ENCODE measurements at places on chromosomes 3 and 15.

DNA sequence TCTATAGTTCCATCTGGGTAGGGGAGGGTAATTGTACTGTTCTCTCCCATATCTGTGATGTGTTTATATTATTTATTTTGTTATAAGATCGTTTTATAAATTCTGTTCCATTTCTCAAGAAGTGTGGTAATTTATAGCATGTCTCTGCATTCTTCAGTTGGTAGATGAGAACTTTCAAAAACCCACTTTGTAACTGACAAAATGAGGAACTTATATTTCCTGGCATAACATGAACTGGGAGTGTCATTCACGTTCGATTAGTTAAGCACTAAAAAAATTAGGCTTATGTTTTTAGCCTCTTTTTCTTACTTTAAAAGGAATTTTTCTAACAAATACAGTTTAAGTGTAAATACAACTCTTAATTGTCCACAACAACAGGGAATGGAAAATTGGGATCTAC is 230.8 kb downstream of the CGGBP1 start:
- DNase-seq: no peak

GRCh38 chr15:55402707-55403106 is 5.5 kb downstream of the CCPG1 start:
- DNase-seq: no peak

DNA sequence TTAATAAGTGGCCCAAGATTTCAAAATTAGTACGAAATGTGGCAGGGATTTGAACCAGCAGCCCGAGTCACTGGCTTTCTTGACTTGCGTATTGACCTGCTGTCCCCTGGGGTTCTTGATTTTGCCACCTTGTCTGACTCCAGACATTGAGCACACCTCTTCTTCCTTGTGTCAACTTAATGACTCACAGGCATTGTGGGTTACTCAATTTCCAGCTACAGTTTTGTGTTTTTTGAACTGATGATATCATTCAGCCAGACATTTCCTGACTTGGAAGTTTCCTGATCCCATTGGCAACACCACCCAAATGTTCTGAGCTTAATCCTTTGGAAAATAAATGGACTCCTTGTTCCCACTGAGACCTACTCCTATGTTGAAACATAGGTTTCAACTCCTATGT is 64.2 kb downstream of the MOBP start:
- DNase-seq: peak; percentile 70

GRCh38 chr15:85482894-85483293 is 102.5 kb downstream of the AKAP13 start:
- peak; percentile 70 for DNase-seq

- DNase-seq: no peak
These were observed 427.1 kb upstream of the DPH6 start for GRCh38 chr15:35973029-35973428.

GRCh38 chr3:175898194-175898593 is 1039.1 kb downstream of the NAALADL2 start:
- DNase-seq: no peak

GRCh38 chr15:56890038-56890437 is 28.4 kb upstream of the TCF12 start:
- DNase-seq: no peak

- DNase-seq: no peak
These were observed 267.8 kb downstream of the RAP2B start for GRCh38 chr3:153429821-153430220.

GRCh38 chr3:167467848-167468611 is 5.8 kb downstream of the SERPINI2 start:
- no peak for DNase-seq

GRCh38 chr3:185724251-185724650 is 100.6 kb downstream of the IGF2BP2 start:
- no peak for DNase-seq

- no peak for DNase-seq
These were observed 367.2 kb upstream of the AGTR1 start for GRCh38 chr3:148330542-148330941.

GRCh38 chr3:64122476-64122875 is 99.2 kb upstream of the PSMD6 start:
- no peak for DNase-seq

GRCh38 chr15:92277776-92278175 is 115.9 kb upstream of the ST8SIA2 start:
- DNase-seq: no peak

GRCh38 chr3:48747015-48747615 is 30.1 kb upstream of the IP6K2 start:
- DNase-seq: no peak

GRCh38 chr3:152159328-152159727 is 109.4 kb upstream of the MBNL1 start:
- DNase-seq: peak; percentile 79

GRCh38 chr3:188926111-188926510 is 245.7 kb upstream of the TPRG1 start:
- DNase-seq: no peak

GRCh38 chr3:38509732-38510131 is 13.6 kb downstream of the EXOG start:
- no peak for DNase-seq

- DNase-seq: no peak
These were observed 1.7 kb downstream of the PAK2 start for GRCh38 chr3:196741249-196741889.

DNA sequence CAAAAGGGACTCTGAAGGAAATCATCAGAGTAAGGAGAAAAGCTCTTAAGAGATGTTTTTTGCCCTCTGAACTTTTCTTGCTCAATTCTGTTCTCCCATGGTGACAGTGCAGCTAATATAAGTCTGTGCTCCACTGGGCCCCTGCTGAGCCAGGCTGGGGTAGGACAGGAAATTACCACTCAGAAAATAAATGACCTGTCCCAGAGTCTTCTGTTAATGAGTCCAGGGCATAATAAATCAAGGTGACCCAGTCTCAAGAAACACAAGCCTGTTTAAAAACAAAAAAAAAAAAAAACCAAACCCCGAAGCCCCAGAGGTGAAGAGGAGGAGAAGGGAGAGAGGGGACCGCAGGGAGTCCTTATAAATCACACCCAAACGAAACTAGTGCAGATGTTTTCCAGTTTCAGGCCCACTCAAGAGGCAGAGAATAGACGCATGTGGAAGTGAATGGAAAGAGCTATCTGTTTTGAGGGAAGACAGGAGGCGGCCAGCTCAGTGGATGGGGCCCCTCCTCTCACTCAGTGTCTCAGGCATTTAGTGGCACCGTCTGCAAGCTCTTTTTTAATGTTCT is 59.8 kb upstream of the BOC start:
- DNase-seq: peak; percentile 30

GRCh38 chr15:68377766-68378165 is 54.2 kb downstream of the ITGA11 start:
- DNase-seq: no peak

GRCh38 chr3:32963871-32964270 is 12.4 kb downstream of the CCR4 start:
- DNase-seq: no peak

DNA sequence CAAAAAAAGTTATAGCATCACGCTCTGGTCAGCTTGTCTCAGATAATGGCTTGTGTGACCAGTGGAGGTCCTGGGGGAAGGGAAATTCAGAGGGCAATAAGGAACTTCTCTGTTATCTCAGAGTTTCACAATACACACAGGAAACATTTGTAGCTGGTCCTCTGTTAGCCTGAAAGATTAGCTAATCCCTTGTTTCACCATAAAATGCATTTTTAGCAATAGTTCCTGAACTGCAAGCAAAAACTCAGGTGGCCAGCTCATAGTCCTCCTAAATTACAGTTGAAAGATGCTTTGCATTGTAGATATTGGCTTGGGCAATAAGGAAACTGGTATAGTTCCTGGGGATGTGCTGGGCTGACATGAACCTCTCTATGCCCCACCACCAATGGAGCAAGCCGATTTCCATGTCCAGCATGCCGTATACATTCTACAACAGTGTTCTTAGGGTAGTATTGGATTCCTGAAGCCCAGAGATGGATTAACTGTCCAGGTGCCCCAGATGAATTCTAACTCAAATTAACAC is 141.5 kb upstream of the TBL1XR1 start:
- DNase-seq: peak; percentile 62

DNA sequence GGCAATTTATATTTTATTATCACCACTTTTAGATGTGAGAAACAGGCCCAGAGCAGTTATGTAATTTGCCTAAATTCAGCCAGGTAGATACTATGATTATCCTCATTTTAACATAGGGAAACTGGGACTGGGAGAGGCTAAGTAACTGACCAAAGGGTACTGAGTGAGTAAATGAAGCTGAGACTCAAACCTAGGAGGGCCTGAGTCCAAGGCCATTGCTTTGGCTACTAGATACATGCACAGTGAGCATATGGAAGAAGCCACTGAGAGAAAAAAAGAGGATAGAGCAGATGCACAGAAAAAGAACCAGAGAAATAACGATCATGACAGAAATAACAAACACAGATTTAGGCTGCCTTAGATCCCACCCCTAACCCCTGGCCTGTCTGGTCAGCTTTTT is 33.6 kb downstream of the USF3 start:
- no peak for DNase-seq

GRCh38 chr3:12679468-12679867 is 15.6 kb upstream of the RAF1 start:
- peak; percentile 87 for DNase-seq

- DNase-seq: no peak
These were observed 200.7 kb downstream of the TLE3 start for GRCh38 chr15:69897061-69897460.

- peak; percentile 97 for DNase-seq
These were observed 13.3 kb upstream of the THUMPD3 start for GRCh38 chr3:9349321-9350117.

DNA sequence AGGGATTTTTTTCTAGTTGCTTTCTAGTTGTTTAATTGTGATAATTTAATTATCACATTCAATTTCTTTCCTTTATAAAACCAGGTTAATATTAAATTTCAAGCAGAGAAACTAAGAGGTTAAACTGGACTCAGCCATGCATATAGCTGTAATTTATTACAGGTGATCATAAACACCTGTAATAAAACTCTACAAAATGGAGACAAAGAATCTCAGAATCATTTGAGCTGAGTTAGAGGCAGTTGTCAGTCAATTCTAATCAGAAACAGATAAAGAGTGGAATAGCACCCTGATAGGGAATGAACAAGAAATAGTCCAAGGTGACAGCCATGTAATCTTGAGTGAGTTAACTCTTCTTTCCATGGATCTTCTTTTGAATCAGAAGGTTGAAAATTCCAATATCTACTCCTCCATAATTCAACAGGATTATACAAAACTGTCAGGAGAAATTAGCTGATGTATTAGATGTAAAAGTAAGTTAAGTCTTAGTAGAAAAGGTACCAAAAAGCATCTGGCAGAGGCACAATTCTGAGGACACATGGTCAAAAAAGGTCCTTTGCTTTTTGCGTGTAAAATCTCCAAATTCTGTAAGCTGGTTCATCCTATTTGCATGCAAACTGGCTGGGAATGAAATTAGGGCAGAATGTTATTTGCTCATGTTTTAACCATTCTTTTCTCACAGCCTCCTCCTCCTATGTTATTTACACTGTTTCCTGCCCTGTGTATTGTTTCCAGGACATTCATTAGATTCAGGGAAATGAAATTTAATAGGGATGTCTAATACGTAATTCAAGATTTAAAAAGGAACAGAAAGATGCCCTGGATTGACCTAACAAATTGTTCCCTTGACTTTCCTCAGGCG is 39.4 kb upstream of the B3GNT5 start:
- DNase-seq: no peak

- no peak for DNase-seq
These were observed 130.5 kb downstream of the LRRC3B start for GRCh38 chr3:26753095-26753494.

DNA sequence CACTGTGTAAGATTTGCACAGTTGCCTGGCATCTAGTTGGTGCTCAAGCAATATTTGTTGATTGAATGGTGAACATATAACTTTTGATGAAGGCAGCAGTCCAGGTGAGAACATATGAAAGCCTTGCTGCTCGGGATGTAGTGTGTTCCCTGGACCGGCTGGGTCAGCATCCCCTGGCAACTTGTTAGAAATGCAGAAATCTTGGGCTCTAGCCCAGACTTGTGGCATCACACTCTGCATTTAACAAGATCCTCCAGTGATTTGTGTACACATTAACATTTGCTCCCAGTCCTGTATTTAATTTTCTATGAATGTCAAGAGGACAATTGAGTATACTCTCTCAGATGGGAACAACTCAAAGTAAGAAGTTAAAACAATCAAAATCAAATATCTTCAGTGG is 69.0 kb upstream of the SAMMSON start:
- peak; percentile 6 for DNase-seq
